SW 1271 (cell line): ENCODE measurements at places on chromosomes 6 and 20.

- DNase-seq, result no peak
Measured at GRCh38 chr6:51432481-51432880, 613.8 kb downstream of the TFAP2B start.

DNA sequence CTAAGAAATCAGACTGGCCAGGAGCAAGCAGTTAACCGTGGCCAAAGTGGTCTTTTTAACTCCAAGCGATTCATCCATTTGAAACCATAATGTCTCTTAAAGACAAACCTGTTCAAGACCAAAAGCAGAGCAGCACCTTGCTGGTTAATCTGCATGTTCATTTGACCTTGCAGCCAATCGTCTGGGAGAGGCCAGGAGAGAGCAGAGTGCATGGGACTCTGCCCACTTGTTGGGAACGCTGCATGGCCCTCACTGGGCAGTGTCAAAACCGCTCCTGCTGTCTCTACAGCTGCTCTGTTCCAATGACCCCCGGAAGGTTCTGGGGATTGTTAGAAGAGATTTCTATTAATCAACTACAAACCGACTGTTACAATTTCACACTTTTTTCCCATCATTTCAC lies 79.6 kb downstream of the OLIG3 start:
- DNase-seq, result no peak

DNA sequence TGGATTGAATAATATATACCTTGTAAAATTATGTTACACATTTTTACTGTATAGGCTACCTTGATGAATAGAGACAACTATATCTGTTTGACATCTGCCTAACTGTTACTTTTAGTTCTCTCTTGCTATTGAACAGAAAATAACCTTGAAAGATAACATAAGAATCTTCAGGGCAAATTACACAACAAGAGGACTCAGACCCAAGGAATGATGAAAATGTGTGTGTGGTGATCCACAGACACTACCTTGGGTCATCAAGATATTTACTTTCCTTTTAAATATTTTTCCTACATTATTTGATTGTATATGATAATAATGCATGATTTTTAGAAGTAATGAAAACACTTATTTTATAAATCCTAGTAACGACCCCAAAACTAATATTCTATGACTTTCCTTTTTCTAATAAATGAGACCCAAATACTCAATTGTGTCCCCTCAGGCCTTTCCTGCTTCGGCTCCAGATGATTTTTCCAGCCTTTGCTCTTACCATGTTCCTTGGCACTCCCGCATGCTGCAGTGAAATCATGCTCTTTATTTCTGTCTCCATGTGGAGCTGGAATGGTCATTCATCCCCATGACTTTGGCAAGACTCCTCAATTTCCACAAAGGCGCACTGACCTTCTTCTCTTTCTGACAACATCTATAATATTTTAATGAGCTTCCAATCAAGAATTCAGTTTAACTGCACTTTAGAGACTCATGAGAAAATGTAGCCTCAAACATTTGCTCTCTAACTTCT lies 187.6 kb downstream of the EPM2A start:
- no peak for DNase-seq

DNA sequence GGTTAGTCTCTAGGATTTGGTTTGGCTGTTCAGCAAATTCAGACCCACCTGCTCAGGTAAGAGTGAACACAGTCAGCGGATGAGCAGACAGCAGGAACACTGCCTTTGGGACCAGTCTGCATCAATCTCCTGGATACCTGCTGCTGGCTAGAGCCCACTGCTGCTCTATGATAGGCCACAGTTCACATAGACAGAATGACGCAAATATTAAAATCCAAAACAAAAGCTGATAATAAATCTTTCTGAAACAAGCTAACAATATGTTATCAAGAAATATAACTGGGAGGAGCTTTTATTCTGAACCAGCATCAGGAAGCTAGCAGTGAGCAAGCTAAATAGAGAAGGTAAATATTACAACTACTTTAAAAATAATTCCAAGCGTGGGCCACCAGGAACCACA lies at the start of gene TAAR1:
TAAR1 (minus strand) TSS at position 101 of the 400 bp plus-strand sequence. CDS start 13,179 bp downstream, outside the sequence.
- DNase-seq, result no peak

- no peak for DNase-seq
Measured at GRCh38 chr6:95517568-95517967, 59.8 kb upstream of the MANEA start.

- DNase-seq, result no peak
Measured at GRCh38 chr6:31712296-31712695, 2.9 kb upstream of the LY6G6D start.

- DNase-seq, result no peak
Measured at GRCh38 chr20:13930281-13930680, 60.1 kb downstream of the SEL1L2 start.

DNA sequence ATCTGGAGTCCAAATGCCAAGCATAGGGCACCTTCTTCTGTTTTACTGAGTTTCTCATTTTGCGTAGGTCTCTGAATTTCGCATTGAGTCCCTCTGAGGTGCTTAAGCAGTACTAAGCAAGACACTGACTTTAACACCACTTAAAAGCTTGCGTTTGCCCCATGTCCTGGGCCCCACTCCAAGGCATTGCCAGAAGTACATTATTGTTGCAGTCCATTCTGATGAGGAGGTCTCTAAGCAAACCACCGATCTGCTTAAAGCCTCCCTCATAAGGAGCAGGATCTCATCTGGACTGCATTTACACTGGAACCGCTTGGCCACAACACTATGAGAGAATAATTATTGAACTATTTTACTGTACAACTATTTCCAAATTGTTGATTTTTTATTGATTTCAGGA lies 16.3 kb downstream of the BMP2 start:
- DNase-seq, result no peak

- no peak for DNase-seq
Measured at GRCh38 chr6:49772285-49772684, 14.8 kb downstream of the PGK2 start.

- peak; percentile 10 for DNase-seq
Measured at GRCh38 chr6:149233056-149233715, 84.3 kb upstream of the TAB2 start.

- no peak for DNase-seq
Measured at GRCh38 chr6:2375443-2375842, 130.0 kb upstream of the GMDS start.

GRCh38 chr6:154591234-154591633 lies 80.7 kb upstream of the CNKSR3 start:
- no peak for DNase-seq

DNA sequence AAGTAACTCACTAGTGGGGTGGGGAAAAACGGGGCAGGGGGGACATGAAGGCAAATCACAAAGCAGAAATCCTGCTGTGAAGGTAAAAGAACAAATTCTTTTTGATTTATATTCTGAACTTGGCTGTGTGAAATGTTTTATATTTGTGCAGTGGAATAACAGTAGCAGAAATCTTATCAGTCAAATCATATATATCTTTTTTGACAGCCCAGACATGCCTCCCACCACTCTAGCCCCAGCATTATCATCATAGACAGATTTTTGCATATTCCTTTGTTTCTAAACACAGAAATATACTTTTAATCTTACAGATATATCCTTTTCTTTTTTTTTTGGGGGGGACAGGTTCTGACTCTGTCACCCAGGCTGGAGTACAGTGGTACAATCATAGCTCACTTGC lies 97.4 kb downstream of the PREP start:
- no peak for DNase-seq

GRCh38 chr6:132830334-132830751 lies 16.0 kb downstream of the RPS12 start:
- DNase-seq, result peak; percentile 61

DNA sequence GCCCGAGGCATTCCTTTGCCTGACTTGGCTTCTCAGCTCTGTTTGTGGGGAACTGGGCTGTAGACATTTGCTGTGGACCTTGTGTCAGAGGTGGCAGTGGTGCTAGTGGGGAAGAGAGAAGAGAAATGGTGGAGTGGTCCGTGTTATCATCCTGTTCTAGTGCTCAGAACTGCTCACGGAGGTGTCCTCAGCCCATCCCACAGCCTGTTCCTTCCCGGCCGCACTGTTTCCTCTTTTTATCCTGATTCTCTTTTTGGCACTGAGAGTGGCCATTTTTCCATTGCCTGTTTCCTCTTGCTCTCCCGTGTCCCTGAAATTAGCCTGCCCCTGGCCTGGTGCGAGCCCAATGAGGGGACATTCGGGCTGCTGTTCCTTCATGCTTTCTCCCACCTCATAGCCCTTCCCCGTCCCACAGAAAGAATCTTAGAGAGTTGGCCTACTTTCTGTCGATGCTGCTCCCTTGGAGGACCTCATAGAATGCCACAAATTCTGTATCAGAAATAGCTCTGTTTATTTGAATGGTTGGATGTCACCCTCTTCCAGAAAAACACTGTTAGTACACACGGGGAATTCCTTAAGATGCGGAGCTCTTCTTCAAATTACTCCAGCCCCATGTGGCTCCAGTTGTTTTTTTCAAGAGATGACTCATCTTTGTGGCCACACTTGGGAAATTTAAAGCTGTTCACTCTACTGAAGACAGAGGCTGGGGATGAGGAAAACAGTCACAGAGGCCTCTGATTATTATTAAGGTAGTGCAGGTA lies 26.1 kb downstream of the FARS2 start:
- DNase-seq, result no peak

GRCh38 chr6:7215798-7216231 lies 97.2 kb downstream of the SSR1 start:
- DNase-seq, result no peak

- DNase-seq, result no peak
Measured at GRCh38 chr6:35360349-35361138, 18.2 kb downstream of the PPARD start.

DNA sequence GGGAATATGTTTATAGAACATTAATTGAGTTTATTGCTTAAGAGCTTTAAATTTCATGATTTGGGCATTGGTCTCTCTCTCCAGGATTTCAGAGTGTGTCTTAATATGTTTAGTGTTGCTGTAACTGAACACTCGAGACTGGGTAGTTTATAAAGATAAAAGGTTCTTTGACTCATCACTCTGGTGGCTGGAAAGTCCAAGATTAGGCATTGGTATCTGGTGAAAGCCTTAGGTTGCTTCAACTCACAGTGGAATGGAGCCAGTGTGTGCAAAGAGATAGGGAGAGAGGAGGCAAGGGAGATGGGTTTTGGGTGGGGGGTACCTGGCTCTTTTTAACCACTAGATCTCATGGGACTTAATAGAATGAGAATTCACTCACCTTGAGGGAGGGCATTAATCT lies 35.6 kb upstream of the DTNBP1 start:
- no peak for DNase-seq

- DNase-seq, result no peak
Measured at GRCh38 chr20:3922983-3923339, 33.8 kb downstream of the PANK2 start.

- DNase-seq, result no peak
Measured at GRCh38 chr20:51380401-51381385, 161.8 kb downstream of the NFATC2 start.

DNA sequence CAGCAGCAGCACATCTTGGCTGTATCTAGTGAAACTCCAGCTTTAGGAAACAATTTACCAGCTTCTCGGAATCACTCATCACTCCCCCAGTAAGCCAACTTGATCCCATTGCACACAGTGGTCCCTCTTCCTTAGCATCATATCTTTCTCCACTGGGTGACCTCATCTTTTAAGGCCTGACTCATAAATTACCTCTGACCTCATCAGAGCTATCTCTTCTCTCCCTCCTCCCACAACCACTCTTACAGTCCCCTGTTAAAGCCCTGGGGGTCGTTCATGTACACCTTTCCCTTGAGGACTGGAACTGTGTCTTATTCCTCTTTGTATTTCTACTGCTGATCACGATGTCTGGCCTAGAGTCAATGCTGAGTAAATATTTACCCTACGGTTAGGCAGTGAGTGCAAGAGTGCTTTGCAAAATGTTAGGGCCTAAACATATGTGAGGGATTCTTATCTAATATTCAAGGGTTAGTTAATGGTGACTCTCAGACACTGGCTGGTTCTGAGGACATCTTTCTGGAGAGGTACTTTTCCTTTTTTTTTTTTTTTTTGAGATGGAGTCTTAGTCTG lies 187.2 kb downstream of the LRFN2 start:
- DNase-seq, result no peak

- no peak for DNase-seq
Measured at GRCh38 chr20:63007646-63008488, 1.1 kb upstream of the BHLHE23 start.

DNA sequence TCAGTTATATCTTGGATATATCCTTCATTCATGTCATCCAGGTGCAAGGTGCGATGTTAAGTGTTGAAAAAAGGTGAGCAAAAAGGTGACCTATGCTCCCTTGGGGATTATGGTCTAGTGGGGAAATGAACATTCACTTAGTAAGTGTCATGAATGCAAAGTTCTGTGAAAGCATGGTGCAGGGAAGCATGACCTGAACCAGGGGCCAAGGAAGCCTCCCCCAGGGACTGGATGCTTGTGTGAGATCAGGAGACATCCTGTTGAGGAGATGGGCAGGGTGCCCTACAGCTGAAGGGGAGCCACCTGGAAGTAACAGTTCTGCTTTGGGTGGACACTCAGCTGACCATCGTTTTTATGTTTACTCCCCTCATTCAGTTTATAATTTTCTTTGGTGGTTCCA lies 179.5 kb downstream of the SYNDIG1 start:
- no peak for DNase-seq

GRCh38 chr20:51345601-51346101 lies 196.9 kb downstream of the NFATC2 start:
- peak; percentile 41 for DNase-seq

GRCh38 chr6:3919130-3919628 lies 70.0 kb downstream of the FAM50B start:
- DNase-seq, result no peak

DNA sequence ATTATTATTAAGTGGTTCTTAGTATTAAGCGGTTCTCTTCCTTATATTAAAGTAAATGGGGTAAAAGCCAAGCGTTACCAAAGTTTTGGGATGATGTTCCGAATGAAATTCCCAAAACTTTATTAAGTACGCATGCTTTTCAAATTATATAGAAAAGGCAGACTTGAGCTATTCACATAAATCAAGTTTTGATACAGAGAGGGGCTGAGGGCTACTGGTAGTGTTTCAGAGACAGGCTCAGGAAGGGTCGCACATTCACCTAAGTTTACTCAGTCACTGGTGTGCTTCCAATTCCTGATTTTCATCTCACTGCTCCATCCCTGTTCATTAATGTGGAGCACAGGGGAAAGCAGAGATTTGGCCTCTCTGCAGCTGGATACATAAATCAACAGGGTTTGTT lies 652.2 kb downstream of the QKI start:
- no peak for DNase-seq

DNA sequence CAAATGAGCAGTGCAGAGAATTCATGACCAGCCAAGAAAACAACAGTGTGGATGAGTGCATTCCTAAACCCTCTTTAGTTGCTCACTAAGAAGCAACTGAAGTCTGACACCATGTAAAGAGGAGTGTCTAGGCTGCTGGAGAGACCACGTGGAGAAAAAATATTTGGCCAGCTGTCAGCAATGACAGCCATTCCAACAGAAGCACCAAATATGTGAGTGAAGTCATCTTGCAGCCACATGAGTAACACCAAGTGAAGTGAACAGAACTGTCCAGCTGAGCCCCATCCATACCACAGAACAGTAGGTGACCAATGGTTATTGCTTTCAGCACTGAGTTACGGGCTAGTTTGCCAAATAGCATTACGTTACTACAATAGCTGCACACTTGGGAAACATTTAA lies 89.4 kb downstream of the TBXT start:
- no peak for DNase-seq

GRCh38 chr6:24924580-24925356 lies 11.0 kb downstream of the RIPOR2 start:
- no peak for DNase-seq
